NCI-H460 (cell line): ENCODE measurements at places on chromosomes 12 and 14.

DNA sequence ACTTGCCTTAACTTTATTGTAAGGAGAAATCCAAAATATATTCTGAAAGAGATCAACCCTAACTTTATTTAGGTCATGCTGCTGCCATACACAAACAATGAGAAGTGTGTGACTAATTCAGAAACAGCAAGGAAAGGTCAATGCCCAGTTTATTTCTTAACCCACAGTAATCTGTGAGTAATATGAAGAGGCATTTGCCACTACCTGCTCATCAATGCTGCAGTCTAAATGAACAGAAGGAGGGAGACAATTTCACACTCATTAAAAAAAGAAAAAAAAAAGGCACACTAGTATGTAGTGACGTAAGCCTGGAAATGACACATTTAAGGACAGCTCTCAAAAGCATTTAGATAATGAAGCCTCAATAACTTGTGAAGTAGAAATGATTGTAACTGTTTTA is 90.5 kb upstream of the FOXN3 start:
- DNase-seq, result peak; percentile 67

- no peak for DNase-seq
Observed at GRCh38 chr12:71007020-71007419, 86.5 kb upstream of the PTPRR start.

- no peak for DNase-seq
Observed at GRCh38 chr12:95130096-95130495, 56.7 kb upstream of the NR2C1 start.

DNA sequence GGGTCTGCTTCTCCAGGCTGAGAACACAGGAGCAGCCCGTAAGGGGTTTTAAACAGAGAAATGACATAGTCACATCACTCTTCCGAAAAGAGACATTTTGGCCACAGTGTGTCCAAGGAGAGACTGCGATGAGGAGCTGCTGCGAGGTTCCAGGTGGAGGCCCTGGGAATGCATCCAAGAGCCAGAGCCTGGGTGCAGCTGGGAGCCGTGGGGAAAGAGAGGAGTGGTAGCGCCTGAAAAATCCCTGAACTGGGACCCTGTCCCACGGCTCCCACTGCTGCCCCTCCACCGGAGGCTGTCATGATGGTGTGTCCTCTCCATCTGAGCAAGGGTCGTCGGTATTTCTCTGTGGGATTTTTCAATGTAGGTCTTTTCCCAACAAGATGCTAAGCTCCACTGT is 146.9 kb downstream of the BCL11B start:
- no peak for DNase-seq

DNA sequence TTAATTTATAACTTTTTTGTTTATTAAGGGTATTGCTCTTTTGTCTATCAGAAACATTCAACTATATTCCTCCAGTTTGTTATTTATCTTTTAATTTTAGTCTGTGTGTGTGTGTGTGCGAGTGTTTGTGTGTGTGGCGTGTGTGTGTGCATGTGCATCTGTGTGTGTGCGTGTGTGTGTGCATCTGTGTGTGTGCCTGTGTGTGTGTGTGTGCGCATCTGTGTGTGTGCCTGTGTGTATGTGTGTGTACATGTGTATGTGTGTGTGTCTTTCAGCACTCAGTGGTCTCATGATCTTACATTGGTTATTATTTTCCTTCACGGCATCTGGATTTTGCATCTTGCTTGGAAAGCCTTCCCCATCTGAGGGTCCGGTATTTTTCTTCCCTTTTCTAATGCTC is 281.1 kb upstream of the RTL1 start:
- no peak for DNase-seq

GRCh38 chr12:62251609-62251958 is 8.6 kb upstream of the USP15 start:
- DNase-seq, result no peak

DNA sequence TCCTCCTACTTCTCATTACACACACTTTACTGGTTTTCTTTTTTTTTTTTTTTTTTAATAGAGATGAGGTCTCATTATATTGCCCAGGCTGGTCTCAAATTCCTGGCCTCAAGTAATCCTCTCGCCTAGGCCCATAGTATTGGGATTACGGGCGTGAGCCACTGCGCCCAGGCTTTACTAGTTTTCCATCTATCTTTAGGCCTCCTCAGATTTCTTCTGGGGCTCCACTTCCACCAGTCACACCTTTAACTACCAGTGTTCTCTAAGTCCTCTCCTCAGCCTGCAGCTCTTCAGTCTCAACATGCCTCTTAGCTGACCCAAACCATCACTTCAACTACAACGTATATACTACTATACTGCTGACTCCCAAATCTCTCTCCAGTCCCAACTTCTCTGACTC is 10.4 kb downstream of the R3HDM2 start:
- DNase-seq, result no peak

DNA sequence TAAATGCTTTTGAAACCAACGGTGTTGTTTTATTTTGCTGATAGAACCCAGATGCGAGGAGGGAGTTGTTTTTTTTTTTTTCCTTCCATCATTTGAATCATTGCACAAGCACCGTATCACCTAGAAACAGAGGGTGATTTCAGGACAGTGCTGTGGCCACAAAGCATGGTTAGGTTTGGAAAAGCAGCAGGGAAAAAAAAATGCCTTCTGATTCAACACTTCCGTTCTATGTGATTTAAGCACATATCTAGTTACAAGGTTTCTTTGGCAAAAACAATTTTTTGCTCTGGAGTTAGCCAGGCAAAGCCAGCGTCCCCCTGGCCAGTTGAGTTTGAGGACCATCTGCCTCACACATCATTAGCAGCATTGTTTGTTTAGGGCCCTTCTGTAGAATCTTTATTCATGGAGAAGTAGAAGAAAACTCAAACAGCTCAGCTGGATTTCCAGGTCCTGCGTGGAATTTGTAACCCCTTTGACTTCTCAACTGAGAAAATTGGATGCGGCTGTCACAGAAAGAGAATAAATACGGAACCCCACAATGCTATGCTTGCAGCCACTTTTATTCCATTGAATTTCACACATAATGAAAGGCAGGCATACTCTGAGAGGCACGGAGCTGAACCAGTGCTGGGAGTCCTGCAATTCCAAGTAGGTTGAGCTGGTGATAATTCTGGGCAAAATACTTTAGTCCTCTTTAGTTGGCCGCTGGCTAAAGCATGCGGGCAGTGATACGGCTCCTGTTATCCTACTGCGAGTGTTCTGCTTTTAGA is 17.0 kb upstream of the WNT5B start:
- no peak for DNase-seq
